ENCODE measurements at places on chromosomes 5 and 9.

DNA sequence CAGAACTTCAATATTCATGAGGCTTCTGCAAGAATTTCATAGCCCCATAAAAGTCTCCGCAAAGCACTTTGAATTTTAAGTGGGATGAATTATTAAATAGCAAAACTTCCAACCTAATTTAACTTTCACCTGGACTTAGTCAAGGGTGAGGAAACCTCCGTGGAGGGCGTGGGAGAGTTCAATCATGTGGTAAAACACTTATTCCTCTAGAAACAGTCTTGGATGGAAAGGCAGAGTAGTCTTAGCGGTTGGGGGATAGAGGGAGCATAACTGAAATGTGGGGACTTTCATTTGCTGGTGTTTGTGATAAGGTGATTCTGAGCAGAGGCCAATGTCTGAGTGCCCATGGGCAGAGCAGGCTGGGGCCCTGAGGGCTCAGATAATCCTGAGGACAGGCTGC lies 241.9 kb downstream of the IRX1 start:
- no peak for DNase-seq

DNA sequence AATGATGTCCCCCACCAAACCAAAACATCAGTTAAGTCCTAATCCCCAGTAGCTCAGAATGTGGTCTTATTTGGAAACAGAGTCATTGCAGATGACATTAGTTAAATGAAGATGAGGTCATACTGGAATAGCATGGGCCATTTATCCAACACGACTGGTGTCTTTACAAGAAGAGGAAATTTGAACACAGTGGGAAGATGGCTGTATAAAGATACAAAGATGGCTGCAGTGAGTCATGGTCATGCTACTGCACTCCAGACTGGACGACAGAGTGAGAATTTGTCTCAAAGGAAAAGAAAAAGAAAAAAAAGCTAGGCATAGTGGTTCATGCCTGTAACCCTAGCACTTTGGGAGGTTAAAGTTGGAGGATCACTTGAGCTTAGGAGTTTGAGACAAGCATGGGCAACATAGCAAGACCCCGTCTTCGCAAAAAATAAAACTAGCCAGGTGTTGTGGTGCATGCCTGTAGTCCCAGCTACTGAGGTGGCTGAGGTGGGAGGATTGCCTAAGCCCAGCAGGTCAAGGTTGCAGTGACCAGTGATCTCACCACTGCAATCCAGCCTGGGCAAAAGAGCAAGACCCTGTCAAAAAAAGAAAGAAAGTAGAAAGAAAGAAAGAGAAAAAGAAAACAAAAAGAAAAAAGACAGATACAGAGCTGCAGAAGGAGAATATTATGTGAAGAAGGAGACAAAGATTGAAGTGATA lies 130.0 kb upstream of the CDKN2B start:
- no peak for DNase-seq

DNA sequence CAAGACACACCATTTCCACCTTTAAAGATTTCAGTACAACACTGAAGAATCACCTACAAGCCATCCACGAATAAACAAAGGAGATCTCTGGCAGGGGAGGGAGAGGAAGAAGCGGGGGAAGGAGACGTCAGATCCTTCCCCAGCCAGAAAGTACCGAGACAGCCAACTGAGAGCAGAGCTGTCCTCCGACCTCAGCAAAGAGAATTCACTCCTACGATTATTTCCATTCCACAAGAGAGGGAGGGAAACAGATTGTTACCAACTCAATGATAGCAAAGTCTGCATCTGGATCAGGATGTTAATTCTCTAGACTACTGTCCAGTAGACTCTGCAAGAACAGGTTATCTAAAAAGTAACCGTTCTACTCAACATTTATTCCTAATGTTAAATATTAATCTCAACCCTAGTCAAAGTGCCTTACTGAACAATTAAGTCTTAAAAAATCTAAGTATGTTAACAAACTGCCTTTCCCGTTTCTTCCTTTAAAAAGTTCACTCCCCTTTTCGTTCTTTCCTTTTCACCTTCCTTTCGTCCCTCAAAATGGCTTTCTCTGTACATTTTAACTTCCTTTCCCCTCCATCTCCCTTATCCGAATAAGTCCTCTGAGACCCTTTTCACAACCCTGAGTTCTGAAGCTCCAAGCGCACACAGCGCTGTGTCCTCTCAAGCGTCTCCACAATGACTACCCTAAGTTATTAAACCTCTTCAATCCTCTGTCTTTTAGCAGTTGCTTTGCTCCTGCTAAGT lies 1.4 kb downstream of the CHD1 start:
- DNase-seq = peak; percentile 56

DNA sequence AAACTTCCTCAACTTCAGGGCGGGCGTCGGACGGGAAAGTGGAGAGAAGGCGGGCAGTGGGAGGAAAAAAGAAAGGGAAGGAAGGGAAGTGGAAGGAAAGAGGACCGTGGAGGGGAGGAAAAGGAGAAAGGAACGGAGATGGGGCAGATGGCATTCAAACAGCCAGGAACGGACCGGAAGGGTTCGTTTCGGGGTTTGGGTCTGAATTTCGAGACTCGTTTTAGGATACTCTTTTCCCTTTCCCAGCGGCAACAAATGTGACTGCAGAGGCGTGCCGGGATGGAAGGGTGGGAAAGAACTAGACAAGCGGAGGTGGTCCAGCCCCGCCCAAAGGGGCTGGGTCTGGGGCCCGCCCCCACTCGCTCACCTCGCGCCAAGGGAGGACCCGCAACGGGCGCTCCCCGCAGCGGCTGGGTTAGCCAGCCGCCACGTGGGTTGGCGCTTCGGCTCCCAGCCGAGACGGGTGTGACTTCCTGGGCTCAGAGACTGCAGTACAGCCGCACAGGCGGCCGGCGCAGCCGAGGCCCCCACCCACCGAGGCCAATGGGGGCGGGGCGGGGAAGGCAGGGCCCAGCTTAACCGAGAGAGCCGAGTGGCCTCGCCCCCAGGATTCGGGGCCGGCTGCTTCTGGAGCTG lies 2.7 kb downstream of the VCAN start:
- peak; percentile 95 for DNase-seq

GRCh38 chr9:76756941-76757673 lies 7.1 kb upstream of the PCA3 start:
- no peak for DNase-seq

- no peak for DNase-seq
Measured at GRCh38 chr5:41995193-41995592, 70.1 kb downstream of the FBXO4 start.

- no peak for DNase-seq
Measured at GRCh38 chr5:166111021-166111420, 2180.4 kb upstream of the WWC1 start.

DNA sequence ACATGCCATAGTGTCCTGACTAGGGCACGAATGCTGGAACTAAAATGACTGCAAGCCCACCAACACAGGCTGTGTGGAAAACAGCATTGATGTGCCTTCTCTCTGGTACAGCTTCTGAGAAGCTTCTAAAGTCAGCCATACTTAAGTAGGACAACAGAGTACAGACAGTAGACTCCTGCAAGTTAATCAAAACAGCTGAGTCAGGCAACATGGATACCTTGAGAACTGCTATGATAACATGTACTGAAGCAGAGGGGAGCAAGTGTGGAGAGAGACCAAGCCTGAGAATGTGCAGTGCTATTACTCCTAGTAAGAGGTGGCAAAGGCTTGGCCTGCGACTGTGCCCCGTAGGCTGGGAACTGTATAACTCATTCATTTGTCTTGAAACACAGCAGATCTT lies 2.5 kb downstream of the ISCA1 start:
- DNase-seq = no peak

DNA sequence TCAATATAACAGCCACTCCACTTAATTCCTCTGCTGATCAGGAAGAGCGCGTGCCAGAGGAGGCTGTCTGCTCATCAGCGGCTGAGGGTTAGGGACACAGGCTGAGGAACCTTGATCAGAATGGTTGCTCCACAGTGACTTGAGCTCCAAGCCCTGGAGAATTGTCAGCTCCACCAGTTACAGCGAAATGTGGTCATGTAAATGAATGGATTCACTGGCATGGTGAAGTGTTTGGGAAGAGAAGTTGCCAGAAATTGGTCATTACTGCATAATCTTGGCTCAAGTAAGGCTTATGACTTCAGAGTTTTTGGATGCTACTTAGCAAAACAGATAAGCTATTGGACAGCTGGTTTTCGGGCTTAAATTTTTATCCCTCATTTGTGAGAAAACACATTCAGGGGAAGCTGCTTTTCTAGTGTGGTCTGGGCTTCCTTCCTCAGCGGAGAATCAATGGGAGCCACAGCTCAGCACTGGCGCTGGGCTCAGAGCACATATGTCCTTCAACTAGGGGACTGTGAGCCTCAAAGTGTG lies 65.0 kb downstream of the PRRT1B start:
- DNase-seq = peak; percentile 97

DNA sequence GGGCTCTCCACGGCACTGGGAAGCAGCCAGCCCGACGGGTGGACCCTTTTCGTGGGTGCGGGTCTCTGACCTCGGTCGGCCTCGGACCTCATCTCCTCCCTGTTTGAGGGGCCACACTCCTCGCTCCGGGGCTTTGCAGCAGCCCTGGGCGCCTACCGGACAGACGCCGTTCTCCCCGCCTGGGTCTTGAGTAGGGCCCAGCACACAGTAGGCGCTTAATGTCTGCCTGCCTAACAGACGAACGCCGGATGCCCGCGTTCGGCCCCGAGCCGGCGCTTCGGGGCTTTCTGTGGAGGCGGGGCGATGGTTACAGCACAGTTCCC lies 842 bp upstream of the GTF3C5 start:
- DNase-seq = no peak

DNA sequence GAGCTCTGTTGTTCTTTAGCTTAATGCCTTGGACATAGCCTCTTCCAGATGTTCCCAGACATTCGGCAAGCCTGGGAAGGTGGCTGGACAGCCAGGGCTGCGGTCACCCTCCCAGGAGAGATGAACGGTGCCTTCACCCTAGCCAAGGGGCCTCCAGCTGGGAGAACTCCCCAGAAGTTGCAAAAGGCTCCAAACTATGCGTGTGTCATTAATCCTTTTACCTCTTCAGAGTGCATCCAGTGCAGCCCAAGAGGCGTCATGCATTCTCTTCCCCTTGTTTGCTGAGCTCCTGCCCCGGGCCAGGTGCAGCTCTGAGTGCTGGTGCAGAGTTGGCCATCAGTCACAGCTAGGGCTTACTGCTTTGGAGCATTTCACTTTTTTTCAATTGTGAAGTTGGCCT lies 22.8 kb downstream of the HMCN2 start:
- no peak for DNase-seq

DNA sequence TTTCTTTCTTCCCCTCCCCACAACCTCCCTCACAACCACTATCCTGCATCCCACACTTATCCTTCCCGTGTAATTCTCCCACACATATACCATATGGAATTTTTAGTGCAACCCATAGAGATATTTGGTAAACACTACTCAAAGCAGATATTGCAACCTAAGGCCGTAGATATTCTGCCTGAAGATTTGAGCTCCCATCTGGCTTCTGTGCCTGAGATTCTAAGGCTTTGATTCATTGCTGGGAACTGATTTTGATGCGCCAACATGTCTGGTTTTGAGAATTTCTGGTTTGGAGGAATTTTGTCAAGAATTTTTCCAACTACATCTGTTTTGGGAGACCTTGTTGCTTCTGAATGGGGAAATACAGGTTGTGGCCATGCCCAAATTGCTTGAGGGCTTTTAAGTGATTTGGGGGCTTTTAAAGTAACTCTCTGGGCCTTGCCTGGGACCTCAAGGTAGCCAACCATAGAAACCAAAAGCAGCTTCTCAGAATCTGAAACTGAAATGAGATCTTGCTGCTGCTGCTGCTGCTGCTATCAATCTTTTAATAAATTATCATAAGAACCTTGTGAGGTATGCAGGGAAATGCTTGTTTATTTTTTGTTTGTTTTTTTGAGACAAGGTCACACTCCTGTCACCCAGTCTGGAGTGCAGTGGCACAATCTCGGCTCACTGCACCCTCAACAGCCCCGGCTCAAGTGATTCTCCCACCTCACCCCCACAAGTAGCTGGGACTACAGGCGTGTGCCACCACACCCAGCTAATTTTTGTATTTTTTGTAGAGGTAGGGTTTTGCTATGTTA lies 36.2 kb downstream of the PLAC8L1 start:
- no peak for DNase-seq

DNA sequence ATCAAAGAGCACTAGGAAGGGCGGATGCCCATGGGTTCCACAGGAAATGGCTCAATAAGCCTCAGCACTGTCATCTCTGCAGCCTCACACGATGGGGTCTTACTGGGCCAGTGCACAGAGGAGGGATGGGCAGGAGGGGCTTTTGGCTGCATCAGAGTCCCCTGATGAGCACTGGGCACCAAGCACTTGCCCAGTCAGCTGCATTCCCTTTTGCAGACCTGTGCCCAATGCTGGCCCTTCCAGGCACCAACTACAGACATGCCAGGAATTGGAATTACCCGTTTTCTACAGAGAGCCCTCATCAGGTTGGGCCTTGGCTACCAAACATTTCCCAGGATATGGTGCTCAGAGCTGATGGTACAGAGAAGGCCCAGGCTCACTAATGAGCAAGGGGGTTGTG lies 182.5 kb downstream of the HSPA4 start:
- DNase-seq = no peak

- DNase-seq = peak; percentile 89
Measured at GRCh38 chr5:73370640-73371583, 77.7 kb downstream of the FOXD1 start.

GRCh38 chr5:135073761-135074345 lies 39.8 kb upstream of the PITX1 start:
- peak; percentile 9 for DNase-seq

DNA sequence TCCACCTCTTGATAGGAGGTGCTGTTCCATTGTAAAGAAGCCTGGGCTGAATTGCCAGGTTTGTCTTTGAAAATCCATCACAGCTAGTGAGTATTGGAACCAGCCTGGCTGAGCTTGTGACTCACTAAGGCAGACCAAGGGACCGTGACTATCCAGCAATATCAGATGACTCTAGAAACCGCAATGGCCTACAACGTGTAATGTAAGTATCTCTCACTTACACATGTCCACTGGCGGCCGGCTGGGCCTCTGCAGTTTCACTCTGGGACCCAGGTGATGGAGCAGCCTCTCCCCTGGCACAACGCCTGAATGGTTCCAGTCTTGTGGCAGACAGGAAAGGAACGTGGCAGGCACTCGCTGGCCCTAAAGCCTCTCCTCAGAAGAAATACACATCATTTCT lies 3.1 kb upstream of the HRH2 start:
- DNase-seq = no peak

DNA sequence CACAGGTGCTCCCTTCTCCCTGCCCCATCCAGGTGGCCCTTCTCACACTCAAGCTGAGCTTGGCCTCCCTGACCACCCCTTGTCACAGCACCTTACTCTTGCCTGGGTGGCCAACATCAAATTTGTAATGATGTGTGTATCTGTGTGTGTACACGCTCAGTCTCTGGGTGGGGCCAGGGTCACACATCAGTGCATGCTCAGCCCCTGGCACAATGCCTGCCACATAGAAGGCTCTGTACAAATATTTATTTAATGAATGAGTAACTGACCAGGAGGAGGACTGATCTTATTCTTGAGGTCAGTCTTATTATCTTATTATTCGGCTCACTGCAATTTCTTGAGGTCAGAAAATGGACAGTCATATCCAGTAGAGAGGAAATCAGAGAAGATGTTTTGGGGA lies 41.3 kb upstream of the HAND1 start:
- DNase-seq = no peak
